ENCODE measurements at places on chromosomes 6 and 20.

- DNase-seq = no peak
These were observed 155.0 kb downstream of the GJA10 start for GRCh38 chr6:90049295-90049694.

- no peak for DNase-seq
These were observed 84.6 kb downstream of the ANKS1A start for GRCh38 chr6:34973547-34974248.

GRCh38 chr6:111995404-111995803 is 58.5 kb upstream of the CCN6 start:
- DNase-seq = no peak

DNA sequence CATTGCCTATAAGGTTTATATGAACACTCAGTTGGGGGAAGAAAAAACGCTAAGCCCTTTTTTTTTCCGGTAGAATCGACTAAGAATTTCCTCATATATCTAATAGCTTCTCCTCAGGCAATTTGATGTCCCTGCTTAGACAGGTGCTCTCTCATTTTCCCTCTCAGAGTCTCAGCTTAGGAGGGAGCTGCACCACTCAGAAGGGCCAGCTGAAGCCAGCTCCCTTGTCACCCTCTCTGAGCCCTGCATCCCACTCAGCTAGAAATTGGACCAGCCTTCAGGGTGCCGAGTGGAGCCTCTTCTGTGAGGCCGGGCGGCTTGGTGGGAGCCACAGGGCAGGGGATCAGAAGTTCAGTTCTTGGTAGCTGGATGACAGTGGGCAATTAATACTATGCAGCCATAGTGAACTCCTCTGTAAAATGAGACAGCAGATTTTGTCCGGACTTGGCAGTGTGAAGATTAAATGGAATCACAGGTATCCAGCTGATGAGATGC is 368.5 kb downstream of the MAFB start:
- DNase-seq = no peak

DNA sequence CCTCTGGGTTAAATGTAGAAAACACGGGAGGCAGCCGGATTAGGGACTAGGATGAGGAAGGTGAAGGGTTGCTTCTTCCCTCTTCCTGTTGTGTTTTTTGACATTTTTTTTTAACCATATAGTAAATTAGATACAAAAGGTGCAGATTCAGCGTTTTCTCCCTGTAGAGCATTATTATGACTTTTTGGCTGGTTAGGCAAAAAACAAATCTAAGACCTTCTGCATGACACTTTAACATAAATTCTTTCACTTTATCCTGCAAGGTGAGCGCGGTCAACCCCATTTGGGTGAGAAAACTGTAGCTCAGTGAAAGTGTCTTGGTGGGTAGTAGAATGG is 1.3 kb downstream of the SLC16A10 start:
- DNase-seq = no peak

DNA sequence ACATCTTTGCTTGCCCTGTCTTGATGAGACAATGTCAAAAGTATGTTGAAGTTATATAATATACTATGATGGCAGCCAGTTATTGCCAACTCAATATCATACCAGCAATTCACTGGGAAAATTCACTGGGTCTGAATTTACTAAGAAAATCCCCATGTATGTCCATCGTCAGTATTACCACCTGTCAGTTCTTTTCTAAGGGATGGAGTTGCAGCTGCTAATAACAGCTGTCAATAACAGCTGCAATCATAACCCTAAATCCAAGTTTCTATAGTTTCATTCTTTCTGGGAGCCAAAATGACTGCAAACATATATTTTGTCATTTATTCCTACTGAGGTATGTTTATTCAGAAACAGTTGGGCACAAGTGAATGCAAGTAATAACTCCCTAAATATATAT is 132.6 kb upstream of the RIN2 start:
- DNase-seq = no peak

GRCh38 chr20:63346131-63347080 is 14.7 kb downstream of the CHRNA4 start:
- DNase-seq = no peak

DNA sequence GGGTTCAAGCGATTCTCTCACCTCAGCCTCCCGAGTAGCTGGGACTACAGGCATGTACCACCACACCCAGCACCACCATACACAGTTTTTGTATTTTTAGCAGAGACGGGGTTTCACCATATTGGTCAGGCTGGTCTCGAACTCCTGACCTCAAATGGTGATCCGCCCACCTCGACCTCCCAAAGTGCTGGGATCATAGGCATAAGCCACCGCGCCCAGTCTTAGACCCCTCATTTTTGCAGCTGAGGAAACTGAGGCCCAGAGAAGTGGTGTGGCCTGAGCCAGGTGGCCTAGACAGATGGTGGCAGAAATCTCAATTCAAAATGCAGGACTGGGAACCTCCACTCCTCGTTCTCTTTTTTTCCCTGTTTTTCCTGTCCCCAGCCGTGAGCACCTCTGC is 12.6 kb upstream of the FAM209A start:
- DNase-seq = no peak

GRCh38 chr6:158396136-158396535 is 83.9 kb downstream of the TULP4 start:
- no peak for DNase-seq

GRCh38 chr6:4225161-4225872 is 89.9 kb upstream of the ECI2 start:
- DNase-seq = no peak

DNA sequence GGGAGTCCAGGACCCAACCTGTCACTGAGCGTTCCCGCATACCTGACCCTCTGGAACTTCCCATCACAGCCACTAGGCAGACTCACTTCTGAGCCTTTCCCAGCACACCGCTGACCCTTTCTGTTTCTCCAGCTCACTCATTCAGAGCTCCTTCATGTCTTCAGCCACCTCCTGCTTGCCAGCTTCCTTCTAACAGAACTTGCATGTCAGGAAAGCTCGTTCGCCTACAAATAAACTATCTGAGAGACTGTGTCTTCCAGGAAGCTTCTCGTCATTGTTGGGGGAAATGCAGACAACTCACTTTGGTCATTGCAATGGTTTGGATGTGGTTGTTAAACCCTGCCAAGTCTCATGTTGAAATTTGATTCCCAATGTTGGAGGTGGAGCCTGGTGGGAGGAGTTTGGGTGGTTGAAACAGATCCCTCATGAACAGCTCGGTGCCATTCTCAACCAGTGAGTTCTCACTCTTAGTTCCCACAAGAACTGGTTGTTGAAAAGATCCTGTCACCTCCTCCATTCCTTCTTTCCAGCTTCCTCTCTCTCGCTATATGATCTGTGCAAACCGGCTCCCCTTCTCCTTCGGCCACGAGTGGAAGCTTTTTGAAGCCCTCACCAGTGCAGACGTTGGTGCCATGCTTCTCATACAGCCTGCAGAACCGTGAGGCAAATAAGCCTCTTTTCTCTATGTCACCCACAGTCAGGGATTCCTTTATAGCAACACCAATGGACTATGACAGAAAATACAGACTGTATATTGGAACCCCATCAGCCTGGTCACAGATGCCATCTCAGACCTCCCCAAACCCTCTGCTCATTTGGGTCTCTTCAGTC is 1.4 kb upstream of the MUC21 start:
- no peak for DNase-seq

DNA sequence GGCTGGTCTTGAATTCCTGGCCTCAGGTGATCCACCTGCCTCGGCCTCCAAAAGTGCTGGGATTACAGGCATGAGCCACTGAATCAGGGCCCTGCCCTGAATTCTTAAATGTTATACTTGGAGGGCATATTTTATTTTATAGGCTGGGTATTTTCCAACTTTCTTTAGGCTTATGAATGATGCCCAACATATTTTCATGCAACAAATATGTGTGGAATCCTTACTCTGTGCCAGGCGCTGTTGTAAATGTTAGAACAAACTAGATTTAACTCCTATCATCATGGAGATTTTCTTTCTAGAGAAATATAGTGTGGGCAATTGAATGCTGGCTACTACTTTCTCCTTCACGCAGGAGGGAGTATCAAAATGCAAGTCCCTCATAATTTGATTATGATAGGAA is 71.2 kb downstream of the SAMD5 start:
- DNase-seq = no peak

DNA sequence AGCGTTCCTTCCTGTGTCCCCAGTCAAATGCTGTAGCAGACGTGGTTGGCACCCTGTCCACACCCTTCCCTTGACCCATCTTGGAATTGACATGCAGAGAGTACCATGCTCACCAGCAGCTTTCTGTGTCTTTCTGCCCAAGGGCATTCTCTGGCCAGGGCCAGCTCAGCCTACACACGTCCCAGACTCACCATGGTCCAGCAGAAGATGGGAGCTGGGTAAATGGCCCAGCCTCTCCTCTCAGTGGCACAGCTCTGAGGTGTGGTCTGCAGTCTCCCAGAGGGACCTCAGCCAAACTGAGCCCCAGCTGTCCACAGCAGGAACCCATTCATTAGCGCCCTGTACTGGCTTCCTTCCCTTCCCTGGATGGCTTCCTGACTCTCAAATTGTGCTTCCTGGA is 31.1 kb upstream of the BLCAP start:
- no peak for DNase-seq

- no peak for DNase-seq
These were observed 51.4 kb upstream of the BLCAP start for GRCh38 chr20:37579106-37579505.

DNA sequence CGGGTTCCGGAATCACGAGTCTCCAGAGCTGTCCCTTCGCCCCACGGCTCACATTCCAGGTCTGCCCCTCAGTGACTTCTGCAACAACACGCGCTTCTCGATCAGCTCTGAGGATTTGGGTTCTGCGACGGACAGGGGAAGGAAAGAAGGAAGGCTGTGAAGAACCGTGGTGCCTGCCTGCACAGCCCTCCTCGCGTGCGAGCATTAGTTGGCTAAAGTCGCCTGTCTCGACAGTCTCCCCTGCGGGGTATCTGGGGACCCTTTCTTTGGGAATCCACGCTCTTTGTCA is 23.1 kb downstream of the VPS52 start:
- no peak for DNase-seq

DNA sequence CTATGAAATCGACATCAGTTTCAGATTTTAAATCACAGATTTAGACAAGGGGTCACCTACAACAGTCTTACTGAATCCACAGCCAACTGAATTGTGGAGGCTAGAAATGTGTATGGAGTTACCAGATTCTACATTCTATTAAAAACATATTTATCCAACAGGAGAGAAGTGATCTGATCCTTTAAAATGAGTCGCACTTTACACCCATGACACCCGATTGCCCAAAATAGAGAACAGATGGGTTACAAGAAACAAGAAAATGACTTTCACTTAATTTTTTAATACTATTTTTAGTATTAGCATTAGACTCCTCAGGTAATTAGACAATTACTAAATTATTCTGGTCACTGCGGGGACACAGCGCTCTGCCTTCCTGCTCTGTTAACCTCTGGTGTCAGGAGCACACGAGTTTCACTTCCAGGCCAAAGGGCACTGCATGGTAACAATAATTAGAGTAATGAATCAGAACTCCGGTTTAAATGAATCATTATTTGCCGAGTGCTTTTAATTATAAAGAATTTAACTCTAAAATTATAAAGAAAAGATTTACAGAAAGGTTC is 108.6 kb downstream of the ATP9A start:
- no peak for DNase-seq

DNA sequence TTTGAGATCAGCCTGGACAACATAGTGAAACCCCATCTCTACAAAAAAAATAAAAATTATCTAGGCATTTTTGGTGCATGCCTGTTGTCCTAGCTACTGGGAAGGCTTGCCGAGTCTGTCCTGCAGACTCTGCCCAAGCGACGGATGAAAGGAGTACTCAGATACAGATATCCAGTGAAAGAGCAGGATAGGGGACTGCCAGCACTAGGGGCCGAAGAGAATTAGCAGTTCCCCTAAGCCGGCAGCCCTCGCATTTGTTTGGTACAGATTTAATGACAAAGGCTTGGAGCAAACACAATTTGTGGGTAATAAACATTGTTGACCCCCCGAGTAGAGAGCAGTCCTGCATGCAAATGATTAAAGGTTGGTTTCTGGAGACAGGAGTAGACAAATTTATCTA is 5.4 kb upstream of the TBC1D20 start:
- DNase-seq = no peak

DNA sequence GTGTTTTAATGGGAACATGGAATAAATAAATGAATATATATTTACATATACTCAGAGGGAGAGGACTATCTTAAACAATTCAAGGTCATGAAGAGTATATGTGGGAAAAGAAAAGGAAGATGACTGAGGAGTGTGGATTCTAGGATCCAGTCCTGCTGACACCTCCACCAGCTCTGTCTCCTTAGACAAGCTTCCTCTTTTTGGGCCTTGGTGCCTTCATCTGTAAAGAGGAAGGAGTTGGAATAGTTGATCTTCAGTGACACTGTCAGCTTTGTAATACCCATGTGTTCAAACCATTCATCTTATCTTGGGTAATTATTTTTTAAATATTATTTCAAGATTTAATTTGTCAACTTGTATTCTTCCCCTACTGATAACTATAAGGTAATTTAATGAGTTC is 338.0 kb downstream of the ADGRB3 start:
- no peak for DNase-seq

- DNase-seq = no peak
These were observed 543.2 kb upstream of the EPHA7 start for GRCh38 chr6:93962566-93962965.

DNA sequence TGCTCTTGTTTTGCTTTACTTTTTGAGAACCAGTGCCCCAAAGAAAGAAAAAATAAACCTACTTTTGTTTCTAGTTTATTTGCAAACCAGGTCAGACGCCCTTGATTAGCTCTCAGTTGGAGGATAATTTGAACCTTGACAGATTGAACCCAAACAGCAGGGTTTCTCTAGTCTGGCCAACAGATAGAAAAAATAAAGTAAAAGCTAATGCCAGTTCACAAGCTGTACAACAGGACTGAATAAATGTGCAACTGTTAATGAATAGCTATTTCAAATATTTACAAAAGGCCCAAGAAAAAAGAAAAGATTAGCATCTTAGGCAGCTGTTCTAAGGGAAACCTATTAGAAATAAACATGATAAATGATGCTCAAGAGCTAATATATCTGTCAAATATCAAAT is 331.8 kb downstream of the CDKAL1 start:
- peak; percentile 20 for DNase-seq

DNA sequence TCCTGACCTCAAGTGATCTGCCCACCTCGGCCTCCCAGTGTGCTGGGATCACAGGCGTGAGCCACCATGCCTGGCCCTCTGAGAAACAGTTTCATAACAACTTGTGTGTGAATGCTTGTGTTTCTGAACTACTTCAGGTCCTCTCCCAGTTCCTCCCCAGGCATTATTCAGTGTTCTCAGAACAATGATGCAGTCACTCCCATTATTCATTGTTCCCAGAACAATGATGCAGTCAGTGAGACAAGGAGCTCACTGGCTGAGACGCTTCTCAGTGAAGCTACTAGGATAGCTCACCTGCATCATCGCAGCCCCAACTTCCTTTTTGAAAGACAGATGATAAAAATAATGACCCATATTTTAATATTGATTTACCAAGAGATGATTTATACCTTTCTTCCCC is 71.5 kb downstream of the NDUFAF5 start:
- no peak for DNase-seq

Data from NCI-H2081 treated with DMSO at 0.1 percent for 48 hours (cell line).